ENCODE measurements at places on chromosomes 1 and 21. TPM values are rescaled to one million over a fixed set of nuclear protein-coding genes. Genes with fewer than 3 reads are reported as not detected.

SELENOF gene
- total RNA-seq, result 180 TPM

GRCh38 chr1:238647877-238648276 is 738.5 kb upstream of the CHRM3 start:
- no peak for DNase-seq

DNA sequence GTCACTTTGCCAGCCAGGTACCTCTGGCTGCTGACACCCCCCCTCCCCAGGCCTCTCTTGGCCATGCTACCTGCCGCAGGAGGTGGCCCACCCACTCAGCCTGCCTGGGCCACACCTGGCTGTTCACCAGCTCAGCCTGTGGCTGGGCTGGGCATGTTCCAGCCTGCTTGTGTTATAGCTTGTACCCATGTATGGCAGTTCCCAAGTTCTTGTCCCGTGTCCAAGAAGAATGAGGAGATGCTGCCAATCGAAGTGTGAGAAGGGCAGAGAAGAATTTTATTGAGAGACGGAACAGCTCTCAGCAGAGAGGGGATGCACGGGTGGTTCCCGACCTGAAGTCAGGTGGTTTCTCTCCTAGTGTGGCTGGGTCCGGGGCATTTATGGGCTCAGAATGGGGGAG is 3.9 kb upstream of the MMEL1 start:
- DNase-seq, result no peak

MPZ gene
- 8.1 TPM for total RNA-seq

ADORA1 gene
- not detected for total RNA-seq

ARHGAP30 gene
- 331 TPM for total RNA-seq

- no peak for DNase-seq
Observed at GRCh38 chr21:31514598-31514997, 144.9 kb upstream of the SOD1 start.

OR6K3 gene
- total RNA-seq, result not detected

DNA sequence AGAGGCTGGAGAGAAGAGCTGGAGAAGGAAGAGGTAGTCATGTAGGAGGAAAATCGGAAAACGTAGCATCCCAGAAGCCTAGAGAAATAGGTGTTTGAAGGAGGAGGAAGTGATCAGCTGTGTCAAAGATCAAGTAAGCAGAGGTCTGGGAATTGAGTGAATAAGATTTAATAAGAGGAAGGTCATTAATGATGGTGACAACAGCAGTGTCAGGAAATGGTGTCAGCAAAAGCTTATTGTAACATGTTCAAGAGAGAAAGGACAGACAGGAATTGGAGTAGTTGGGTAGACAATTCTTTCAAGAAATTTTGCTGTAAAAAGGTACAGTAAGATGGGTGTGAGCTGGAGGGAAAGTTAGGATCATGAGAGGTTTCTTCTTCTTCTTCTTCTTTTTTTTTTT is 41.6 kb upstream of the SLC6A9 start:
- no peak for DNase-seq

GRCh38 chr1:62833529-62833928 is 49.6 kb downstream of the ATG4C start:
- DNase-seq, result no peak

GRCh38 chr1:199746666-199747384 is 280.7 kb upstream of the NR5A2 start:
- no peak for DNase-seq

DNA sequence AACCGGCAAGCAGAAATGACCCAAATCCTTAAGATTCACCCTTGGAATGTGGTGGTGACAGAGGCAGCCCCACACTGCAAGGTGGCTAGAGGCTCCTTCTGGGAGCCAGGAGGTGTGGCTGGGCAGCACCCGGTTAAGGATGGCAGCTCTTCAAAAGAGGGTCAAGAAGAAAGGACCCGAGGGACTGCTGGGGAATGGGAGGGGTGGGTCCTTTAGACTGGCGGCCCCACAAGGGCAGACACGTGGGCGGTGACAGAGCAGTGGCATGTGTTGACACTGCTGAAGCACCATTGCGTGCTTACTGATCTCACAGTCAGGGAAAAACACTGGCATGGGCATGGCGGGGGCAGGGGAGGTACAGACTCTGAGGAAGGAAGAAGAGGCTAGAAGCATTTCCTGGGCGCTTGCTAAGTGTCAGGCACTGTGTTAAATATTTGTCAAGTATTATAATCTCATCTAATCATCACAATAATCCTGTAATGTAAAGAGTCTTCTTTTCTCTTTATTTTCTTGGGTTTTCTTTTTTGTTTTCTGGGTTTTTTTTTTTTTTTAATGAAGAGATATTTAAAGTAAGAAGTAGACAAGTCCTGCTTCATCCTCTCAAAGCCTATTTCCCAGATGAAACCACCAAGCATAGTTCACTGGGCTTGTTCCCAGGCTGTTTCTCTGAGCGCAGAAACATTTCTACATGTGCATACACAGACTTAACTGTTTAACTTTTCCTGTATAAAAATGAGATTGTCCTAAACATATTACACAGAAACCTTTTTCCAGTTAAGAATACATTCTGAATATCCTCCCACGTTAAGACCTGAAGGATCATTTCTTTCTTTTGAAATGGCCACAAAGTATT is 165.8 kb upstream of the EDN2 start:
- peak; percentile 53 for DNase-seq

ITSN1 gene
- total RNA-seq, result 4.0 TPM

EFNA3 gene
- 3.9 TPM for total RNA-seq

DNA sequence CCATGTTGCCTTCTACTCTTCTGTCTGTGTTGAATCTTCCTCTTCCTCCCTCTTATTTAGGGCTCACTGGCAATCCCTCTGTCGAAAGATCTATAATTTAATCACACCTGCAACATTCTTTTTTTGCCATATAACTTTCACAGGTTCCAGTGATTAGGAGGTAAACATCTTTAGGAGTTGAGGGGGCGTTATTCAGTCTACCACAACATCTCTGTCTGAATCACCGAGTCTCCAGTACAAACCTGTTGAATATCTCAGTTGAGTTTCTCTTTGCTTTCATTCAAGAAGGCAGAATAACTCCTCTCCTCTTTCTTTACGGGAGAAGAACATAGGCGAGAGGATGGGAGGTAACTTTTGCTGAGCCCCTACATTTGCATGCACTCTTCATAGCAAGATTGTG is 101.9 kb upstream of the CDC42BPA start:
- no peak for DNase-seq

GRCh38 chr1:40868051-40868723 is 6.0 kb upstream of the CITED4 start:
- DNase-seq, result peak; percentile 26

GRCh38 chr1:99850459-99851291 is 514 bp downstream of the AGL start:
- DNase-seq, result no peak

CD52 gene
- total RNA-seq, result 1,572 TPM

DNA sequence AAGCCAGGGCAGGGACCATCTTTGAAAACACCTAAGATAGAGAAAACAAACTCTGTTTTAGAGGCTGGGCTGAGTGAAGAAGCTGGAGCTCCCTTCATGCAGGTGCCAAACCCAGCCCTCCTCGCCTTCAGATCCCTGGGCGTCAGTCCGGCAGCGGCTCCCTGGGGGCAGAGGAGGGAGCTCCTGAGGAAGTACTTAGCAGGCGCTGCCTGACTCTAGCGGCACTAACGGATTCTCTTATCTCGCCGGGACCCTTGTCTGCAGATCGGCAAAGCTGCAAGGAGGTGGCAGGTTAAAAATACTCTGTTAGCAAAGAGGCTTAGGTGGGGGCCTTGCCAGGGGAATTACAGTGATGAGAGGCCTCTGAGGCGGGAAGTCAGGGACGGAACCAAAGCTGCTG is 79.6 kb downstream of the PLXNA2 start:
- no peak for DNase-seq

ADAMTS1 gene
- total RNA-seq, result 1.4 TPM

GSTM1 gene
- total RNA-seq, result not detected

- DNase-seq, result no peak
Observed at GRCh38 chr21:29466532-29466931, 167.8 kb downstream of the BACH1 start.

LCE1A gene
- not detected for total RNA-seq

GRCh38 chr1:114431026-114431425 is 80.0 kb downstream of the TRIM33 start:
- no peak for DNase-seq

AMY1A gene
- total RNA-seq, result not detected

DNA sequence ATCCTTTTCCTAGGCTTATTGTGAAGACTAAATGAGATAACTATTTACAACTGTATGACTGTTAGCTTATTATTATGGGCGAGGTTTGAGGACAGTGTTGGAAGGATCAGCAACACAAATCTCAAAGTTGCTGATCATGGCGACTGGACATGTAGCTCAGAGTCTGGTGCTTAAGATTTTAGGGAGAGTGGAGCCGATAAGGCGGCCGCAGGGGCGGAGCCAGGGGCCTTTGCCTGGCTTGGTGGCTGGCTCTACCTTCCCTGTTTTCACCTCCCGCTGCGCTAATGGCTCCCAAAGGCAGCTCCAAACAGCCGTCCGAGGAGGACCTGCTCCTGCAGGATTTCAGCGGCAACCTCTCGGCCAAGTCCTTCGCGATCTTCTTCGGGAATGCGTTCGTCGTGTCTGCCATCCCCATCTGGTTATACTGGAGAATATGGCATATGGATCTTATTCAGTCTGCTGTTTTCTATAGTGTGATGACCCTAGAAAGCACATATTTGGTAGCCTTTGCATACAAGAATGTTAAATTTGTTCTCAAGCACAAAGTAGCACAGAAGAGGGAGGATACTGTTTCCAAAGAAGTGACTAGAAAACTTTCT is 45.5 kb downstream of the GIPC2 start:
- no peak for DNase-seq

DNA sequence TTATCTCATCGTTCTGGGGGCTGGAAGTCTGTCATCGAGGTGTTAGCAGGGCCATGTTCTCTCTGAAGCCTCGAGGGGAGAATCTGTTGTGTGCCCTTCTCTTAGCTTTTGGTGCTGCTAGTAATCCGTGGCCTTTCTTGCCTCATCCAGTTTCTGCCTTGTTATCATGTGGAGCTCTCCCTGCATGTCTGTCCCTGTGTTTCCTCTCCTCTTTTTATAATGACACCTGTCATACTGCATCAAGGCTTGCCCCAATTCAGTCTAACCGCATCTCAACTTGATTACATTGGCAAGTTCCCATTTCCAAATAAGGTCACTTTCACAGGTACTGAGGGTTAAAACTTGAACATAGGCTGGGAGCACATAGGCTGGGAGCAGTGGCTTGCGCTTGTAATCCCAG is 82.6 kb upstream of the CNIH3 start:
- DNase-seq, result no peak

Measured in activated CD4-positive, alpha-beta memory T cell treated with anti-CD3 and anti-CD28 coated beads, Interleukin-2, amount 10 ng/mL, durations not matched to agents 7 days and 5 days (primary cell).